Stimulated activated CD4-positive, alpha-beta T cell treated with anti-CD3 and anti-CD28 coated beads, Interleukin-12 subunit alpha, Interleukin-12 subunit beta, amount 100 ng/mL, for 4 hours (primary cell): ENCODE measurements at places on chromosomes 5 and 9.

- DNase-seq, result no peak
Observed at GRCh38 chr5:143179126-143179740, 224.3 kb downstream of the NR3C1 start.

DNA sequence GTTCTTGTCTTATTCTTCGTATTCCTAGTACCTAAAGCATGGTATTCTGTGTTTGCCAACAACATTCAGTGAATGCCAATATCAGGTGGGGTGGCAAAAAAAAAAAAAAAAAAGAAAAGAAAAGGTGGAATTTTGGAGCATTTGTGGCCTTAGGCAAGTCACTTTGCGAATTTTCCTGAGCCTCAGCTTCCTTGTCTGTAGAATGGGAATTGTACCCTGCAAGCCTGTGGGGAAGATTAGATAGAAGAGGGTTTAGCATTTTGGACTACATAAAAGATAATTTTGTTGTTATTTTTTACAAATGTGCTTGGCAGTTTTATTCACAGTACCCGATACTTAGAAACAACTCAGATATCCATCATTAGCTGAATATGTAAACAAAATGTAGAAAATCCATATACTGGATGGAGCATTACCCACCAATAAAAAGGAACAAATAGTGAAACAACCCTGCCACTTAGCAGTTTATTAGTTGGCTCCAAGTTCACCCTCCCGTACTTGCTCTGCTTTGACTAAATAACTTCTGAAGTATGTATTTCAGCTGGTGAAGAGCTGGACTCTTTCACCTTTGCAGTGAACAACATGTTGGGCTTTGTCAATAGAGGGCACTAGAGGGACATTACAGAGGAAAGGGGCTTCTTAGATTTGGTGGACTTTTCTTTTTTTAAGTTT is 13.6 kb downstream of the UBE2D2 start:
- DNase-seq, result no peak

DNA sequence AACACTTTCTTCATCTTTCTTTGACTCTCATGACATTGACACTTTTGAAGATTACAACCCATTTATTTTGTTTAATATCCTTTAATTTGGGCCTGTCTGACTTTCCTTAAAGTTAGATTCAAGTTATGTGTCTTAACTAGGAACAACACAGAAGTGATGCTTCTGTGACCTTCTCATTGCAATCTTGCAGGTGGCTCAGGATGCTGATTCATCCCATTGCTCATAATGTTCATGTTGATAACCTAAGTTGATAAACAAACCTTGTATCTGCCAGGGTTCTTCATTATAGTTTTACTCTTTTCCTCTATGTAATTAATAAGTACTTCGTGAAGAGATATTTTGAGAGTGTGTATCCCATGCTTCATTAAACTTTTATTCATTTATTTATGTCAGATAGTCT is 107.2 kb upstream of the SHB start:
- no peak for DNase-seq

DNA sequence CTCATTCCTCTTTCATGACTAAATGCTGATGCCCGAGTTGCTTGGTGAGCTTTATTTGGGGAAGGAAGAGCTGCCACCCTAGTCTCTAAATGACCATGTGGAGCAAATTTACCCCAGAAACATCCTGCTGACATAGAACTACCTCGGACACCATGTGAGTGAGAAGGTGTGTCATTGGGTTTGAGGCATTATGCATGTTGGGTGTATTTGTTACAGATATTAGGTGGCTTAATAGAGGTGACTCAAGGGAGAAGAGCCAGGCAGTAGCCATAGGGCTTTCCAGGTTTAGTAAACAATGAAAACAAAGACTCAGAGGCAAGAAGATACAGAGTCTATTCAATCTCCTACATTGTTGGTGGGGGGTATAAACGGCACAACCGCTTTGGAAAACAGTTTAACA is 581.5 kb downstream of the CCDC171 start:
- no peak for DNase-seq

DNA sequence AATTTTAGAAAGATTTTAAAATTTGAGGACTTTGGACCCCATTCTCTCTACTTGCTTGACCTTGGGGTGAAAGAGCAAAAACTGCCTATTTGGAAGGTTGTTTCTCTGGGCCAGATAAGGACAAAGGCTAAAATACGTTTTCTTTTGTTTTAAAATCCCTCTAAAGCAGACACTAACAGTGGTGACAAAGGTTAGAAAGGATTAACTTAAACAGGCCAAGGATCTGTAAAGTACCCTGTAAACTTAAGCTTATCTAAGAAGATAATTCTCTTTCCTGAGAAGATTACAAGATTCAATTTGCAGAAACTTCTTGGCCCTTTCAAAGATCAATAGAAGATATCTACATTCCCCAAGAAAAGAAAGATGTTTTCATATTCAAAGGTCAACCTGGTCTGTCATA is 12.1 kb downstream of the TRPM6 start:
- DNase-seq, result no peak

DNA sequence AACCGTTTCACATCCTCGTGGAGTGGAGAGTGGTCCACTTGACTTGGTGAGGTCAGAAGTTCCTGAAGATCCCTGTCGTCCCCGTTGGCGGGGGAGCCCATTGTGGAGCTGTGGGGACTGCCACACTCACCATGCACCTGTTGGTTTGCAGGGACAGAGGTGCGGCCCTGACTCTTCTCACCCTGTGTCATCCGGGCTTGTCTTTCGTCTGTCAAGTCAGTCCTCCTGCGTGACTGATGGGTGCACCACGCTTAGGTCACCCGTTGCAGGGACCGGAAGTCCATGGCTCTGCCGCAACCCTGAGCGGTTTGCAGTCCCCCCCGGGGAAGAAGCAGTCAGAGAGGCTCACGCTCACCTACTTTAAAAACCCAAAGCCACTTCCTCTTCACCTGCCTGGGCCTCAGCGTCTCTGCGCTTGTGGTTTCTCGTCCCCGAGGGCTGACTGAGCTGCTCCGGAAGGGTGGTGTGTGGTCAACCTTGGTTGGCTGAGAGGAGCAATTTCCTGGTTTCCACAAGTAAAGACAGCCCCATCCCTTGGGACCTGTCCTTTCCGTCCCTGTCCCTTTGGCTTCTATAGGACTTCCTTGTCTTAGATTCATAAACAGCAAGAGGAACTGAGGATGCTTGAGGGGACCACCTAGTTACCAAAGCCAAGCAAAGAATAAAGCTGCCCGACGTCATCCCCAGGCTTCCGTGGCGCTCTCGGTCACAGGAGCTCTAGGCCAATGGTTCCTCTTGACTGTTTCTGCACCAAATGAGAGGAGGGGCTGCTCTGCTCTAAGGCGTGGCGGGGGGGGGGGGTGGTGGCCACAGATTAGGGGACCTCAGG is 53.2 kb downstream of the USP20 start:
- DNase-seq, result peak; percentile 75

DNA sequence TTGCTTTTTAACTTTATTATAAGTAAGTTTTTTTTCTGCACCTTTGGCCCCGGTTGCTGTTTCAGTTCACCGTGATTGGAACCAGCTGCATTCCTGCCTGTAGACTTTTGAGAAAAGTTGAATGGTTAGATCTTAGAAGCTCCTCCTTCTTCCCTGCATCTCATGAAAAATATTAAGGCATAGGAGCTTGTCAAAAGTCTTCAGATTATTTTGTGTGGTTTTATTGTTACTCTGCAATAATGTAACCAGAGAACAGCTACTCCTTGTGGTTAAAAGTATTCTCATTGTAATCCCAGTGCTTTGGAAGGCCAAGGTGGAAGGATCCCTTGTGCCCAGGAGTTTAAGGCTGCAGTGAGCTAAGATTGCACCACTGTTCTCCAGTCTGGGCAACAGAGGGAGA is 3.3 kb upstream of the SLC2A8 start:
- DNase-seq, result no peak

GRCh38 chr9:95940265-95940664 is 64.8 kb downstream of the ERCC6L2 start:
- DNase-seq, result no peak

GRCh38 chr9:83000765-83001164 is 62.2 kb downstream of the RASEF start:
- DNase-seq, result no peak

DNA sequence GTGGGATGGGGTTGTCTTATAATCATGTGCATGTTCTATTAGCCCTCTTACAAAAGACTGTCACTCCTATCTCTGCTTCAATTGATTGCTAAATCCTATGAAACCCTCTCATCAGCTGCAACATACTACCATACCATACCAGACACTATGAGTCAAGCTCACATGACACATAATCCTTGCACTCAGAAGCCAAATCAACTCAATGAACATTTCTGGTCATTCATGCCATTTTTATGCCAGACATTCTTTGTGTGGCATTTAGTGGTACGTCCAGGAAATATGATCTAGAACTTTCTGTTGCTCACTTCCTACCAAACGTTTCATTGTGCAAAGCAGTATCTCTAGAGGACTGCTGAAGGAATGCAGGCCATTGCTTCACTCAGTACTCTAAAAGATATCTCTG is 159.2 kb upstream of the GNA14 start:
- no peak for DNase-seq

GRCh38 chr5:59660737-59661136 is 232.8 kb downstream of the PDE4D start:
- DNase-seq, result no peak

DNA sequence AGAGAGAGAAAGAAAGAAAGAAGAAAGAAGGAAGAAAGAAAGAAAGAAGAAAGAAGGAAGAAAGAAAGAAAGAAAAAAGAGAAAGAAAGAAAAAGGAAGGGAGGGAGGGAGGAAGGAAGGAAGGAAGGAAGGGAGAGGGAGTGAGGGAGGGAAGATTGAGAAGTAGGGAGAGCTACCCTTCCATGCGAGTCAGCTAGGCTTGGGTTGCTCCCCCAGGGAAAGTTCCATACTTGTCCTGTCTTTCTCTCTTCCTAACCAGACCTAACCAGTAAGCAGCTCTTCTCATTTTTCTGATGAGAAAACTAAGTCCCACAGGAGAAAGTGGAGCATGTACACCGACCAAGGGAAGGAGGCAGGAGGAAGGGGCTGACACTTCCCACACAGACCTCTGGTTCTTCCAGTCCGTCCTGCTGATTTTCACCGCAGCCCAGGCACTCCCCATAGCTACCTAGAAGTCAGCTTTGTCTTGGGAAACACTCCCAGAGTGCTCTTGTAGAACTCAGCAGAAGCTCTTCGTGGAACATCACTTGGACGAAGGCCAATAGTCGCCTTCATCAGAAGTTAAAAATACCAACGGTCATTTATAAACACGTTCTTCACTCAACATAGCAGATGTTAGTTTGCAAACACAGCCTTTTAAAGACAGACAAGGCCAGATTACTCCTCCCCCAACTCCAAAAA is 29.0 kb upstream of the ENTREP1 start:
- no peak for DNase-seq

DNA sequence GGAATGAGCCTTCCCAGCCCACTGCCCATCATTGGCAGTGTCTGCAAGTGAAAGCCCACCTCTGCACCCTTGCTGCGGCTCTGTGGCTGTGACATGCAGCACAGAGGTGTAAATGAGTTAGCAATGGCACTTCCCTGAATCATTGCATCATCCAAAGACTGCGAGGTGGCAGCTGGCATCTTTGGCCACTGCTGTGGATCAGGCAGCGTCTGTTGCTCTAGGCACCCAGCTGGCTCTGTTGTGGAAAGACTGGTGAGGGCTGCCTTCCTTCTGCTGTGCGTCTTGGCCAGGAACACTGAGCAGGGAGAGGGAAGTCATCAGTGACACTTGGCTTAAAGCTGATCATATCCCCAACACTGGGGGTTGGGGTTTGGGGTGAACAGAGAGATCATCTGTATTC is 64.5 kb downstream of the MFAP3 start:
- DNase-seq, result no peak

- DNase-seq, result no peak
Observed at GRCh38 chr5:20245432-20245974, 257.5 kb upstream of the CDH18 start.

GRCh38 chr5:11261241-11261640 is 500.2 kb upstream of the DAP start:
- DNase-seq, result no peak

GRCh38 chr5:34790069-34790468 is 48.9 kb upstream of the TTC23L start:
- DNase-seq, result no peak

- DNase-seq, result no peak
Observed at GRCh38 chr5:150642567-150642927, 2.1 kb downstream of the SYNPO start.

GRCh38 chr9:72996684-72997314 is 43.9 kb upstream of the ALDH1A1 start:
- DNase-seq, result no peak

GRCh38 chr5:142819292-142819691 is 49.1 kb downstream of the ARHGAP26 start:
- no peak for DNase-seq
